Astrocyte of the spinal cord (primary cell): ENCODE measurements at places on chromosomes 1 and 21.

- DNase-seq, result peak; percentile 49
These were observed 64.7 kb downstream of the SNRPE start for GRCh38 chr1:203926025-203926540.

DNA sequence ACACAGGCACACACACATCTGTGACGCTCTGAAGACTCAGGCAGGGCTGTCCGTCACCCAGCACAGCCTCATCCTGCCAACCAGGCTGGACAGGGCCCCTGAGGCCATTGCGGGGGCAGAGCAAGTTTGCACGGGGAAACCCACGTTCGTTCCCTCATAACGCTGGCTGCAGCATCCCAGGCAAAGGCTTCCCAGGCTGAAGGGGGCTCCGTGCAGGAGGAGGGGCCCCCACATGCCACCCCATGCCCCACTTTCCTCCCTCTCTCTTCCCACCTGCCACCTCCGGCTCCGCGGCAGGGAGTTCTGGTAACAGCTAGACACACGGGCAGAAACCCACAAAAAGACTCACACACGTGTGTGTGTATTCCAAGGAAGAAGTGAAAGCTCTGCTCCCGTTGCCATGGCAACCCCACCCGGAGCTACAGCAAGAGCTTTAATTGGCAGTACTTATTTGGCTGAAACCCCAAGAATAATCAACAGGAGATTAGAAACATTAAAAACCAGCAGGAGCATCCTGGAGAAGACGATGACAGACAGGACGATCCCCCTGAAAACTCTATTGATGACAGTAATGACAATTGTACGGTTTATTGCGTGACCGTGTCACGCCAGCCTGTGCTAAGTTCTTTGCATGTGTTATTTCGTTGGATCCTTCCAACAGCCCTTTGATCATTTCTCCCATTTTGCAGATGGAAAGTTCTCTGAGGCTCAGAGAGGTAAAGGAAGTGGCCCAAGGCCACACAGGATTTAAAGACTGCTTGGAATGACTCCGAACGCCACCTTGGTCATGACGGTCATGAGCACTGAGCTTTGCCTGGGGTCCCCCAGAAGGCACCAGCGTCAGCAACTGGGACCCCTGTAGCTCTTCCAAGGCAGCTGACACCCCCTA is 247.1 kb downstream of the NPHP4 start:
- no peak for DNase-seq

DNA sequence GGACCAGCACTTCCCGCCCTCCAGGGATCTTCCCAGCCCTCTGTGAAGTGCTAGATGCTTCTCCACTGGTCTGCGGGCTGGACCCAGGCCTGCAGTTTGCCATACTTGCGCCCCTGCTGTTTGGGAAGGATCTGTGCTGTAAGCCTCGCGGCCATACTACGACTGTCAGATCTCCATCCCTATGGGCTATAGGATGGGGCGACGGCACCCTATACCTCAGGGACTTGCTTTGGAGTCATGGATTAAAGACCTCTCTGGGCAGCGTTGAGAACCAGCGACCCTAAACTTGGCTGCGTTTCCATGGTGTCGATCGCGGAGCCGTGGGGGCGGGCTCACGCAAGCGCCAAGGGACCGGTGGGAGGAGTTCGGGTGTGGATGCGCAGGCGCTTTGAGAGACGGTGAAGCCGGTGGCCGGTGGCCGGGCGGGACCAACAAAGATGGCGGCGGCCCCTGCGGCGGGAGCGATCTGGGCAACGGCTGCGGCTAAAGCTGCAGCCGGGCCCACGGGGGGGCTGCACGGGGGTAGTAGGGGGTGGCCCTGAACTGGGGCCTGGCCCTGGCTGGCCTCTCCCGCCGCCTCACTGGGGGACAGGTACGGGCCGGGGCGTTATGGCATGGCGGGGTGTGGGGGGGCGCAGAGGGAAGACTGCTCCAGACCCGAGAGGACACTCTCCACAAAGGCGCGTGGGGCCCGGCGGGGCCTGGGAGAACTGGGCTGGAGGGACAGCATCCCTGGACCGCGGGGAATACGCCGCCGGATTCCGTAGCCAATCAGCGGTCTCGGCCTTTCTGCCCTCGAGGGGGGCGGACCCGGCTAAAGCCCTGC is at the start of gene USP21:
Gene USP21 (plus strand): TSS at position 414 of the 826 bp plus-strand sequence. CDS start 1,141 bp downstream, outside the sequence.
- DNase-seq, result peak; percentile 89

GRCh38 chr1:207873055-207873890 is 37.7 kb downstream of the CD34 start:
- no peak for DNase-seq

DNA sequence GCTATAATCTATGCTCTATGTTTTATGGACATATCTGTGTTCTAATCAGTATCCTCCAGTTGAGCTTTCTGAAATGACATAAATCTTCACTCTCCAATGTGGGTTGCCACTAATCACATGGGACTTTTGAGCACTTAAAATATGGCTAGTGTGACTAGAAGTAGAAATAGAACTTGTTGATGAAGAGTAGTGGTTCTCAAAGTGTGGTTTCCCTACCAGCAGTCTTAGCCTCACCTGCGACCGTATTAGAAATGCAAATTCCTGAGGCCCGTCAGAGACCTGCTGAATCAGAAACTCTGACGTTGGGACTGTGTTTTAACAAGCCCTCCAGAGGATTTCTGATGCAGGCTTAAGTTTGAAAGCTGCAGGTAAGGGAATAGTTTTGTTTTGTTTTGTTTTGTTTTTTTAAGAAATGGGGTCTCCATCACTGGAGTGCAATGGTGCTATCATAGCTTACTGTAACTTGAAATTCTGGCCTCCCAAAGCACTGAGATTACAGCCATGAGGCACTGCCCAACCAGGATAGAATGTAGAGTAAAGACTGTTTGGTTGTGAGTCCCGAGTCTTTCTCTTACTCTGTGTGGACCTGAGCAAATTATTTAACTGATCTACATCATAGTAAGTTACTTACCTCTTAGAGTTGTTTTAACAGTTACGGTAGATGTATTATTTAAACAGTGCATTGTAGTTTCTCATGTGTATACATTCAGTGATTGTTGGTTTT is 21.7 kb downstream of the GLRX2 start:
- DNase-seq, result no peak

GRCh38 chr1:20830378-20830777 is 43.3 kb upstream of the HP1BP3 start:
- no peak for DNase-seq

GRCh38 chr1:54596756-54597155 is 26.6 kb downstream of the FAM151A start:
- no peak for DNase-seq
